ENCODE measurements at places on chromosomes 6 and 20.

DNA sequence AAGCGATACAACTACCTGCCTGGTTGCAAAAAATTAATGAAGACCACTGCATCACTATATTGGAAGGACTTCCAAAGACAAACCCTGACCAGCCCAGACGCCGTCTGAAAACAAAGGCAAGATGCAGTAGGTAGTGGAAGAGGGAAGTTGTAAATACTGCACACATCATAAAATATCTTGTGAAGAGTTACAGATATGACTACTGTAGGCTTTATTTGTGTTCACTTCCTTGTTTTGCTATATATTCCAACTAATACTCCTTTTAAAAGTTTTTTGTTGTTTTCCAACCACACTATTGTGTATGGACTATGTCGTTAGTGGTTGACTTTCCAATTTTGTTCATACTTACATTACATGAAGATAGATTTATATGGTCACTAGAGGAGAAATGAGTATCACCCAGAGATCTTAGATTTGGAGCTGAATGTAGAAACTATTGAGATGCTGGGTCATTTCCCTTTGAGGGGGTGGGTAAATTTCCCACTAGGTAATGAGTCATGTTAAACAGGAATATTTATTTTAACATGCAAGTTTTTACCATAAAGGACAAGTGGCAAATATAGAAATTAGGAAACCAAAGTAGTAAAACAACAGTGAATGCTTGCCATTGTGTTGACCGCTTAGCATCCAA is 16.6 kb upstream of the TXLNB start:
- DNase-seq, result no peak

GRCh38 chr6:27238010-27238983 is 9.2 kb upstream of the PRSS16 start:
- DNase-seq, result no peak

DNA sequence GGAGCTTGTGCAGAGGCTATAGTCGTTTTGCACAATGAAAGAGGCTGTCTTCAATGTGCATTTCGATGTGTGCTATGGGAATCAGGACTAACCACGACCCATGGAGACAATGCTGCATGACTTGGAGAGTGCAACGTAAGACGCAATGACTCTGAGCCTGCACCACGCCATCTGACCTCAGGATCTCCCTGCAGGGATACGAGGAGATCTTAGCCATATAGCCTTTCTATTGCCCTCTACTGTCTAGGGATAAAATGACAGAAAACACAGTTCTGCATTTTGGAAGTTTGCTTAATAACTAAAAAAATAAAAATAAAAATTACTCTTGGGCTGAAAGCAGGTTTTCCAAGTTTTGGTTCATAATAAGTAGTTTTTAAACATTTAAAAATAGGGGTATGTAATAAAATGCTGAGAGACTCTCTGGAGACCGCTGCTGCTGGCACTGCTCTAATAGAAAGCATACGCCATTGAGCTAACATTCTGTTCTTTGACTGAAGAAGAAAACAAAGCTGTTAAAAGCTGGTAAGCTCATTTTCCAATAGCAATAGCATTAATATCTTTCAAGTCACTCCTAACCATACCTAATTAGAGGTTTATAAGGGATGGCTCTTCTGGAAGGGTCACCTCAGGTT is 87.2 kb downstream of the PDE7B start:
- DNase-seq, result no peak

GRCh38 chr20:50804437-50805348 is 9.8 kb downstream of the BCAS4 start:
- DNase-seq, result no peak

GRCh38 chr6:1544603-1545002 is 65.1 kb upstream of the FOXC1 start:
- no peak for DNase-seq

- no peak for DNase-seq
These were observed 196.9 kb upstream of the SLC24A3 start for GRCh38 chr20:19015351-19016139.

DNA sequence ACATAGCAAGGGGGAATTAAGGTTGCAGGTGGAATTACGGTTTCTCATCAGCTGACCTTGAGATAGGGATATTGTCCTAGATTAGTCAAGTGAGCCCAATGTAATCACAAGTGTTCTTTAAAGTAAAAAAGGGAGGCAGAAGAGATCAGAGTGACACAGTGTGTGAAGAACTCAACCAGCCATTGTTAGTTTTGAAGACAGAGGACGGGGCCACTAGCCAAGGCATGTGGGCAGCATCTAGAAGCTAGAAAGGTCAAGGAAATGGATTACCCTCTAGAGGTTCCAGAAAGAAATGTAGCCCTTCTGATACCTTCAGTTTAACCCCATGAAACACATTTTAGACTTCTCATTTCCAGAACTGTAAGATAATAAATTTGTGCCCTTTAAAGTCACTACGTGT is 18.5 kb upstream of the TSPYL1 start:
- DNase-seq, result no peak

DNA sequence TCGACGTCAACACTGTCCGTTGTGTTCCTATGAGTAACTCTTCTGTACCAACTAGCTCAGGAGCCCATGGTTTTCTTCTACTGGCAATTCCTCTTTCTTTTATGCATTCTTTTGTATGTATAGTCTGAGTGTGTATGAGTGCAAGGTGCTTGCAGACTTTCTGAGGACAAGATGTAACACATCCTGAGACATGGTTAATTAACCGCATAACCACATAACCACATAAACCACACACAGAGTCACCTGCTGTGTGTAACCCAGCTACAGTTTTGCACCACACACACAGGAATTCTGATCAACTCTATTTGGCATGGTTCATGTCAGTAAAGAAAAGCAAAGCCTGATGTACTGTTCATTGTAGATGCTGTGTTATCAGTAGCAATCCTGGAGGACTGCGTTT is 98.6 kb downstream of the DACT2 start:
- DNase-seq, result no peak

DNA sequence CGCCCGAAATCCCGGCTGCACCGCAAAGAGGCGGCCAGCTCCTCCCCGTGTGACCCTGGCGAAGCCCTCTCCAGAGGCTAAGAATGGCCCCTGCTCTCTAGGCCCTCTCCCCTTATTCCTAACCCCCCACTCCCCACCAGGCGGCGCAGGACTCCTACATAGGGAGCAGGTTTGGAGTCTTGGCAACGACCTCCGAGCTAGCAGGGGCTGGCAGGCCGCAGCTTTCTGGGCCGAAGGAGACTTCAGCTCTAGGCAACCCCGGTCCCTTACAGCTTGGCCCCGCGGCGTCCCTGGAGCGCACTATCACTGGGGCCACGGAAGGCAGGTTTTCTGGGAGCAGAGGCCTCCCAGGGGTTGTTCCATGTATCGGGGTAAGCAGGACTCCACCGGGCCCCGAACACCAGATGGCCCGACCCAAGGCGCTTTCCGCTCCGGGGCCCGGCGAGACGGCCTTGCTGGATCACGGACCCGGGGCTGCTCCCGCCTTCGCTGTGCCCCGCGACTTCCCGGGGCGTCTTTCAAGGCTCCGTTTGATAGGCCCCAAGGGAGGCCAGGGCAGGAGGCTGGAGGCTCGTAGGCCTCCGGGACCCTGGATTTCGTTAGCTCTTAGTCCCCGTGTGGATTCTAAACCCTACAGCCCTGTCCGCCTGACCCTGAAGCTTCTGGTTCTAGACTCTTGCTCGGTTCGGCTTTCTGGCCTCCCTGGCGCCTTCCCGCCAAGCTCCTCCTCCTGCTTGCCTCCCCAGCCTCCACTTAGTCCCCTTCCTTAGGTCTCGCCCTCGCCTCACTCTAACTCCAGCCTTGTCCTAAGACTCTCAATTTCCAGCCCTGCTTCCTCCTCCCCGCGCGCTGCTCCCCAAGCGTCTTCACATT is 1.9 kb downstream of the SLC32A1 start:
- DNase-seq, result no peak

- no peak for DNase-seq
These were observed 8.7 kb upstream of the GTF3C6 start for GRCh38 chr6:110949679-110950285.

- DNase-seq, result no peak
These were observed 39.1 kb downstream of the FAM120B start for GRCh38 chr6:170345662-170346061.

DNA sequence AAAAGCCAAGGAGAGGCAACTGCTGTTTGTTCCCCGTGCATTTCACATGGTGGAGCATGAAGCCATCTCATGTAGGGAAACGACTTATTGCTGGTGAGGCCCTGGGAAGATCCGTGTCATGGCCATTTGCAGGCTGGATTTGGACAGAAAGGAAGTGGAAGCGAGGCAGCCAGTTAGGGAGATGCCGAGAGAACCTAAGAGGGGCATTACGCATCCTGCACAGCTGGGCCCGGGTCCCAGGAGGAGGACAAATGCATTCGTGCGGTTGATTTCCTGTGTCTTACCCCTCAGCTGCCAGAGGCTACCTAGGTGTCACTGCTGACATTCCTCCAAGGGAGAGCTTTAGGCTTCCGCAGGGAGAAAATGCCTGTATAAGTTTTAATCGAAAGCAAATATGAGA is 316.2 kb upstream of the CDYL start:
- DNase-seq, result no peak

GRCh38 chr6:157064502-157064901 is 258.8 kb downstream of the TMEM242 start:
- DNase-seq, result no peak

GRCh38 chr6:46014046-46014445 is 1.6 kb downstream of the CLIC5 start:
- DNase-seq, result no peak

DNA sequence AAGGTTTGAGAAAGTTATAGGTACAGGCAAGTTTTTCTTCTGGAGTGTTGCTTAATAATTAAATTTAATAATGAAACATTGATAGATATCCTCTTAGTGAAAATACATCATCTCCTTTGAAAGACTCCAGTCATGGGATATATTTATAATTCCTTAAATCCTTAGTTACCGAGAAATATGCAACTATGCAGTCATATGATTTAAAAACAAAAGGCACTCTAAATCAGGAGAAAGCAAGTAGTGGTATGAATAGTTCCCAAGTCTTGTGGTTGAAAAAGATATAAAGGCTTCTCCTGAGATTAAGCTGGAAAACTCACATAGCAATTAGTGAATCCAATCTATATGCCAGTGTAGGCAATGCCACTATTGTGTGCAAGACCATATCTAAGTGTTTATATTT is 475.4 kb downstream of the EYS start:
- no peak for DNase-seq

- DNase-seq, result no peak
These were observed 13.3 kb downstream of the GGT7 start for GRCh38 chr20:34859367-34859766.

DNA sequence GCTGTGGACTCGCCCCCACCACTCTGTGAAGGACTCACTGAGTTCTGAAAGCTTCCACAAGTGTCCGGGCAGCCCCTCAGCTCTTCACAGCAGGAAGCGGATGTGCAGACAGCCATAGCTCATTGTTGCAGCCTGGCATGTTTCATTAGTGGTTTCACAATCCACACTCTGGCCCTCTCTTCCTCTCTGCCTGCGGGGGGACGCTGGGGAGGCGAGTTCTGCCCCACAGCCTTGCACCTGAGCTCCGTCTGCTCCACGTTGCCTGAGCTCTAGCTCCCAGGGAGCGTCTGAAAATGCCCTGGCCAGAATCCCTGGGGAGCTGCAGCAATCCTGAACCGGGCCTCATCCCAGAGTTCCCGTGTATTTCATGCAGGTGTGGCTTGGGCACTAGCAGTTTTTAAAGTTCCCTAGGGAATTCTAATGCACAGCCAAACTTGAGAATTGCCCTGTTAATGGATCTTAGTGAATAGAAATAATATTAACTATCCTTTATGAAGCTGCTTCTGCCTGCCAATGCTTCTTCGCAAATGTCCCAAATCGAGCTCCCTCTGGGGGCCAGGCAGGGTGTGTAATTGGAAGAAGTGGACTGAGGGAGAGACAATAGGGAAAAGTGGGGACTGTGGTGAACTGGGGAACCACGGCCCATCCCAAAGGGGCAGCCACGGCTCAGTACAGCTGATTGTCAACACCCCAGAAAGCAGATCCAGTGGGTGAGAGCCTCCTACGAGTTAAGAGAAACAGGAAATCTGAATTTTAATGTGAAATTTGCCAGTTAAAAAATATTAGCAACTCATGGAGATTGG is 51.5 kb downstream of the CTCFL start:
- no peak for DNase-seq

- no peak for DNase-seq
These were observed 122.5 kb downstream of the CARMIL1 start for GRCh38 chr6:25401711-25402110.
